ENCODE measurements at places on chromosomes 11 and 22.

DNA sequence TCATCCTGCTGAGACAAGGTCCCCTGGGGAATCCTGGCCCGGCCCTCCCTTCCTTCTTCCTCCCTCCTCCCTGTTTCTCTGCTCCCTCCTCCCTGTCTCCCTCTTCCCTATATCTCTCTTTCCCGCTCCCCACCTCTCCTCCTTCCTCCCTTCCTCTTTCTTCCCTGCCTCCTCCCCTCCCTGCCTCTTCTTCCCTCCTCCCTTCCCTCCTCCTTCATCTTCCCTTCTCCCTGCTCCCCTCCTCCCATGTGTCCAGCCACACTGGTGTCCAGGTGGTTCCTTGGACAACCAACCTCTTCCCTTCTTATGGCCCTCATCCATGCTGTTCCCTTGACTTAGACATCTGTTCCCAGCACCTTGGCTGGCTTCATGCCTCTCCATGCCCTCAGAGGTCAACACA lies 258.1 kb downstream of the MN1 start:
- no peak for DNase-seq

- DNase-seq: no peak
Measured at GRCh38 chr11:96990914-96991313, 601.1 kb downstream of the JRKL start.

GRCh38 chr11:110049501-110050200 lies 43.5 kb upstream of the ZC3H12C start:
- no peak for DNase-seq

GRCh38 chr22:26281941-26282340 lies 112.7 kb downstream of the SEZ6L start:
- no peak for DNase-seq

- no peak for DNase-seq
Measured at GRCh38 chr22:35781898-35782297, 64.2 kb downstream of the APOL5 start.

DNA sequence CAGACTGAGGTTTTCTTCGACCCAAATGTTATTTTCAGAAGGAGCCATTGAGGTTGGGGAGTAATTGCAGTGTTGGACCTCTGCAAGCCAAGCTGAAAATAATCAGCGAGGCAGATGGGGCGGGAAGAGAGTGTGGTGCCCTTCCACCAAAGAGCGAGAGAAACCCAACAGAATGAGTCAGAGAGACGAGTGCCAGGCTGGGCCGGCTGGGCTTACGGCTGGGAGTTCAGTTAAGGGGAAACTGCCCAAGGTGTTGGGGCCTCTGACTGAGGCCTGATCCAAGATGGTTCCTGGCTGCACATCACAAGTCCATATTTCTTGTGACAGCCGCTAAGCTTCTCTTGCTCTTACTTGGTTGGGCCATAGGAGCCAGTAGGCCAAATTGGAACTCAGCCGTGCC lies 30.4 kb upstream of the CREB3L1 start:
- no peak for DNase-seq

DNA sequence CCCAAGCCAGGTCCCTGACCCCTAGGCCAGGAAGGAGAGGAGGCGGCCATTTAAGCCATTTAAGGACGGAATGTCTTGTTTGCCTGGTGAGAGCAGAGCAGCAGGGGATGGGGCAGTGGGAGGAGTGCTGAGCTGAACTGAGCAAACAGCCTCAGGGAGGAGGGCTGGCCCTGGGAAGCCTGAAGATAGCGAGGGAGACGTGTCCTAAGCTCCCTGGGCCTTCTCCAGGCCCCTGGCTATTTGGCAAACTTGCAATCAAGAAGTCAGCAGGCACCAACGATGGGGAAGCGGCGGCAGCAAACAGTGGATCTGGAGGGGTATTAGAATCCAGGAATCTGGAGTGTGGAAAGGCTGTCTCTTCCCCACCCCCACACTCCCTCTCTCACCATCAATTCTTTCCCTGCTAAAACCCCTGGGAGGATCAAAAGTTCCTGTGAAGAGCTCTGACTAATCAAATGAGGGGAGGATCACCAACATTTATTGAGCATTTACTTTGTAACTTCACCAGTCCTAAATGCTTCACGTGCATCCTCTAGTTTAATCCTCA lies 8.8 kb downstream of the BCL9L start:
- DNase-seq: no peak

DNA sequence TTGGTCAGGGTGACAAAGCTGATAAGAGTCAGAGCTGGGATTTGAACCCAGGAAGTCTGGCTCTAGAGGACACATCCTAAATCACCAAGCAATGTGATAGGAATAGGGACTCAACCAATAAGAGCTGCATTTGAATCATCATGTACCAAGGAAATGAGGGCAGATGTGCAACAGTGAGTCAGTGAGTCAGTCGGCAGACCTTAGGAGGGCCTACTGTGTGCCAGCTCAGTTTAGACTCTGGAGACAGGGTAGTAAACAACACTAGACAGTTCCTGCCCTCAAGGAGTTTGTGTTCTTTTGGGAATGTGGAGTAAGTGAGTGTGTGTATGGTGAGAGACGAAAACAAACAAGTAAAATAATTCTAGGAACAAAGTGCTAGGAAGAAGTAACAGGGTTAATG lies 11.2 kb downstream of the IL10RA start:
- no peak for DNase-seq

- DNase-seq: no peak
Measured at GRCh38 chr22:47275605-47276449, 513.4 kb downstream of the TBC1D22A start.

DNA sequence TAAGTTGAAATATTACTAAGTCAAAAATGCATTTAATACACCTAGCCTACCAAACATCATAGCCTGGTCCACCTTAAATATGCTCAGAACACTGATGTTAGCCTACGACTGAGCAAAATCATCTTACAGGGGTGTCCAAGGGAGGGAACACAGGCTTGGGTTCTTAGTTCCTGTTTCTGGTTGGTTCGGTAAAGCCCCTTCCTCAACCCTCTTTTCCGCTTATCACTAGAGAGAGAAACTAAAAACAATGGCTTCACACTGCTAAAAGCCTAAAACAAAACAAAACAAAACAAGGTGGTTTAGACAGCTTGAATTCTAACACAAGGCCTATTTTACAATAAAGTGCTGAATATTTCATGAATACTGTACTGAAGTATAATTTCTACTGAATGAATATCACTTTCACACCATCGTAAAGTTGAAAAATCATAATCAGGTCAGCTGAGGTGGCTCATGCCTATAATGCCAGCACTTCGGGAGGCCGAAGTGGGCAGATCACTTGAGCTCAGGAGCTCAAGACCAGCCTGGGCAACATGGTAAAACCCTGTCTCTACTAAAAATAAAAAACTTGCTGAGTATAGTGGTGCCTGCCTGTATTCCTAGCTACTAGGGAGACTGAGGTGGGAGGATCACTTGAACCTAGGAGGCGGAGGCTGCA lies 118.0 kb downstream of the SIK3 start:
- no peak for DNase-seq

DNA sequence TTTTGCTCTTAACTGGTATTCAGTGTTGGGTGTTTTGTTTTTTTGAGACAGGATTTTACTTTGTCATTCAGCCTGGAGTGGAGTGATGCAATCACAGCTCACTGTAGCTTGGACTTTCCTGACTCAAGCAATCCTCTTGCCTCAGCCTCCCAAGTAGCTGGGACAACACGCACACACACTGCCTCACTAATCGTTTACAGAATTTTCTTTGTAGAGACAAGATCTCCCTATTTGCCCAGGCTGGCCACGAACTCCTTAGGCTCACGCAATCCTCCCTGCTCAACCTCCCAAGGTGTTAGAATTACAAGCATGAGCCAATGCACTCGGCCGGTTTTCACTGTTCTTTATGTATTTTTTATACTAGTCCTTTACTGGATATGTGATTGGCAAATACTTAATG lies 51.0 kb upstream of the IGLL5 start:
- DNase-seq: no peak

DNA sequence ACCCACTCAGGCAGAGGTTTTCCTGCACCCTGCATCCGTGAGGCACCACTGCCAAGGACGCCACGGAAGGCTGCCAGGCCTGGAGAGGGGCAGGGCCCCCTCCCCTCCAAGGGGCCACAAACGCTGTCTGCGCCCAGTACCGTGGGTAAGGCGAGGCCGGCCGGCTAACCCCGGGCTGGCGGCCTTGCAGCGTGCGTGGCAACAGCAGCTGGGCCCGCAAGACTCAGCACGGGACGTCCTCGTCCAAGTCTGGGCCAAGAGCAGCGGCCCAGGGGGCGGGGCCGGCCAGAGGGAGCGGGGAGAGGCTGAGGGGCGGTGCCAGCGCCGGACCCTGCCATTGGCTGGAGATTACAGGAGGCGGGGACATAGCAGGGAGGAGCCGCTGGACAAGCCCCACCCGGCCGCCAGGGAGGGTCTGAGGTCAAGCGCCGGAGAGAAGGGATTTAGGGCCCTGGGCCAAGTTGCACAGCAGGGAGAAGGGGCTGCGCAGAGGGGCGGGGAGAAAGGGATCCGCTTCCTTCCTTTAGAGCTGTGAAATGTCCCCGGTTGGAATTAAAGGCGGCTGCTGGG lies 16.0 kb downstream of the SLC43A1 start:
- DNase-seq: no peak

- no peak for DNase-seq
Measured at GRCh38 chr11:111795334-111795985, 29.3 kb upstream of the PPP2R1B start.

DNA sequence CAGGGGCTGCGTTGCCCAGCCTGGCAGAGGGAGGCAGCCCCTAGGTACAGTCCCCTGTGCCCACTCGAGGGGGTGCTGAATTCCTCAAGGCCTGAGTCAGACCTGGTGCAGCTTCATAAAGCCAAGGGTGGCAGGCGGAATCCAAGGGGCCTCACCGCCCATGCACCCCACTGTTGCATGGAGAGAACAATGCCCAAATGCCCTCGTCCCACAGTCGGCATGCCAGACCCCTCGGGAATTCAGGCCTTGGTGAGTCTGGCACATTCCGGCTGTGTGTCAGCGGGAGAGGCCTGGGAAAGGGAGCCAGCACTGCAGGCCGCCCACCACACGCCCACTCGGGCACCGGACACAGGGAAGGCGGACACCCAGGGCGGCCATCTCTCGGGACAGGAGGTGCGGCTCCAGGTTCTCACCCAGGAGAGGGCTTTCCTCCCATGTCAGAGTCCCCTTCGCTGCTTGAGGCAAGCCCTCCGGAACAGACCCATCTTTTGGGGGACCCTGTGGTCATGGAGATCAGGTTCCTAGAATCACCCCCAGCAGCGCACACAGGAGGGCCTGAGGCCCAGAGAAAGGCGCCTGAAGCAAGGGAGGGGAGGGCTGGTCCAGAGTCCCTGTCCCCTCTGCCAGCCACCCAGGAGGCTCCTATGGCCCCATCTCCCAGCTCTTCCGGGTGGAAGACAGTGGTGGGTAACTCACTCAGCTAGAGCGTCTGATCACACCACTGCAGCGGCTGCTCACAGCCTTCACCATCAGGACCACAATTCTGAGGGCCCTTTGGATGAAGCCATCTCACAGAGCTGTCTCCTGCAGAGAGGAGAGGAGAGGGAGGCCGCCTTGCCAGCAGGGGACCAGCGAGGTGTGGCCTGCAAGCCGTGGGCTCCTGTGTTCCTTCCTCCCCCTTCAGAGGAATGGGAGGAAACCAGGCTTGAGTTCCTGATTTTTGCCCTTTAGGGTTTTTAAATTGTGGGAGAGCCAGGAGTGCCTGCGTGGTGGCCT lies 31.6 kb upstream of the KCNQ1OT1 start:
- DNase-seq: no peak

DNA sequence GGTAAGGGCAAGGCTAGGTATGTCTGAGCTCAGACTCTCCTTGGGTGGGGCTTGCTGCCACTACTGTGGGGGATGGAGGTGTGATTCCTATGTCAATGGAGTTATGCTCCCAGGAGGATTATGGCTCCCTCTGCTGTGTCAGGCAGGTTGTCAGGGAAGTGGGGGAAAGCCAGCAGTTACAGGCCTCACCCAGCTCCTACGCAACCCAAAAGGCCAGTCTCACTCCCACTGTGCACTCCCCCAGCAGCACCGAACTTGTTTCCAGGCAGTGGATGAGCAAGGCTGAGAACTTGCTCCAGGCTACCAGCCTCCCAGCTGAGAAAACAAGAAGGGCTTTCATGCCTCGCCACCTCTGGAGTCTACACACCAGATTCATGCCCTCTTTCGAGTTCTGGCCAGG lies 18.2 kb downstream of the C11orf91 start:
- DNase-seq: no peak

DNA sequence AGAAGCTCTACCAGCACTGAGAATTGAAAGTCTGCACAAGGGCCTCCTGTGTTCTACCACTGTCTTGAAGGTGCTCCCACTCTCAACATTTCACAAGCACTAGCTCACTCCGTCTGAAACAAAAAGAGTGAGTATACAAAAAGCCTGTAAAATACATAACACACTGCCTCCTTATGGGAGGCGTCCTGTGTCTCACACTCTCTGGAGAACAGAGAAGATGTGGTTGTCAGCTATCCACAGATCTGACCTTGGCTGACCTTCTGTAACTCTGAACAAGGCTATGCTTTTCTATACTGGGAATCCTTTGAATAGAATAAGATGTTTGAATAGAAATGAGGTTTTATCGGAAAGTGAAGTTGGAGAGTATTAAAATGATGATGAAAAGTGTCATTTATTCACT lies 171.3 kb upstream of the TMEM45B start:
- DNase-seq: no peak

- DNase-seq: no peak
Measured at GRCh38 chr11:79794057-79794456, 353.2 kb upstream of the TENM4 start.

GRCh38 chr11:10762913-10763421 lies 11.9 kb downstream of the CTR9 start:
- DNase-seq: no peak

- no peak for DNase-seq
Measured at GRCh38 chr11:656426-656825, 19.4 kb downstream of the DRD4 start.

GRCh38 chr22:49108636-49109315 lies 718.9 kb downstream of the BRD1 start:
- no peak for DNase-seq

DNA sequence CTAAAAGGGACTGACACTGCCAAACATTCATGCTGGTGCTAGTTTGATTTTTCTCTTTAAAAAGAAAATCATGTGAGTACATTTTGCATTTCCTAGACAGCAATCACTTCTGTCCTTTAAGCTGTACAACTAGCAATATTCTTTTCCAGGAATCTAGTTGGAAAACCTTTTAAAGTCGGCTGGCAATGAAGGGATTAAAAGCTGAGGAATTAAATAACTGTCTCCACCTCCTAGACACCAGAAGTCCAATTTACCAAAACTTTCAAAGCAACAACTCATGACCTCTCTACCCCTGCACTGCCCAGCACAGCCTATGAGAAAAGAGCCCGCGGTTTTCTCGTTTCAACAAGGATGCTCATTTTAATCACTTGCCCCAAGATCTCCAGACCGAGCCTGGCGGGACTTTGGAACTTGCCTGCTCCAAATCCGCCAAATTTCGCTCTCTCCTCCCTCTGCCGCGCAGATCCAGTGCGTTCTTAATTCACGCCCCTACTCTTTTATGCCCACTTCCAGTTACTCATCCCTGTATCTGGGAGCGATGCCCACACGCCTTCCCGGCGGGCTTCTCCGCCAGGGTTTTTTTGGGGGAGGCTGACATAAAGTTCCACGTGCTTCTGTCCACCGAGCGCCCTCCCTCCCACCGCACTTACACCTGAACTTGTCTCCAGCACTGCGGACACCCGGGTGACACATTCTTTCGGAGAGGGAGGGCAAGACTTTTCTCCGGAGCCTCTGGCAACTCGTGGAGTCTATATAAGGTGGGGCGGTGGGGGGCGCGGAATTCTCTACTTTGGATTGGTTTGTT lies 2.5 kb downstream of the MPPED2 start:
- DNase-seq: no peak

GRCh38 chr11:95548416-95548815 lies 241.2 kb downstream of the FAM76B start:
- DNase-seq: no peak

Data from NCI-H187 treated with DMSO at 0.1 percent for 48 hours (cell line).